ENCODE measurements at places on chromosomes 3 and 15. TPM values are rescaled to one million over a fixed set of nuclear protein-coding genes. Genes with fewer than 3 reads are reported as not detected.

GRCh38 chr3:46495901-46496456 lies 1.8 kb upstream of the RTP3 start:
- no peak for DNase-seq

GRCh38 chr3:119294696-119295671 lies 801 bp downstream of the ARHGAP31 start:
- peak; percentile 31 for DNase-seq

DNA sequence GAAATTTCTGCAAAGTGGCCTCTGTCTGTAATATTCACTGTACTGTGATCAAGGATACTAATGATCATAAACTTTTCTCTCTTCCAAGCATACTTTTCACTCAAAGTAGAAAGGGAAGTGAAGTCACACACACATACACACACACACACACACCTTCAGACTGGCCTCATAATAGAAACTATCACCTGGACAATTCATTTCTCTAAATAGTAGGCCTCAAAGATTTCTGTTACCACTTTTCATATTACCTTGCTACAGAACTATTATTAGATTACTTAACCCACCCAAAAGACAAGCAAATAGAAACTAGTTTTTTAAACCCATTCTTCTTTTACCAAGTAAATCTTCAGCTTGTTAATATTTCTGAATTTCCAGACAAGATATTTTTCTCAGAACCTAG lies 12.2 kb downstream of the CPB1 start:
- DNase-seq = no peak

GRCh38 chr3:16477056-16477455 lies 36.4 kb downstream of the RFTN1 start:
- no peak for DNase-seq

- no peak for DNase-seq
Measured at GRCh38 chr3:184514171-184514490, 47.5 kb upstream of the EPHB3 start.

Gene UCN2
- total RNA-seq = 0.32 TPM

- DNase-seq = no peak
Measured at GRCh38 chr3:173660645-173661299, 263.2 kb downstream of the NLGN1 start.

- DNase-seq = peak; percentile 31
Measured at GRCh38 chr15:92393071-92393979, at the start of gene ST8SIA2. Gene ST8SIA2, plus strand, starts transcription at chr15:92393881. Its CDS starts 184 bp downstream, at chr15:92394065.

Gene ISL2
- total RNA-seq = not detected

Gene PRICKLE2
- total RNA-seq = 3.0 TPM

DNA sequence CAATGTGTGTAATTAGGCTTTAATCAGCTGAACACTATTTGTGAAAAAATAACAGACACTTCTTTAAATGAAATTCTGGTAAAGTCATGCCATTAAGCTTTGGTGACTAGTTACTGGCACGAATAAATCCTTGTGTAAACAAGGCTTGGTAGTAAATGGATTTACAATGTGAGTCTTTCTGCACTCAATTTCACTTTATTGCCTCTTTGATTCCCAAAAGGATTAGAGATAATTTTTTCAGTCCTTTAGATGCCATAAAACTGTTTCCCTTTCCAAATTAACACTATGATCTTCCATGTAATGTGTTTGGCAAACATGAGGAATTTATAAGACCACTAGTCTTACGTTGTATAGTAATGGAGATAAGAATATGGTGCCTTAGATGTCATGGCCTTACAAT lies 339.5 kb upstream of the DNAJC19 start:
- DNase-seq = no peak

Gene ASB14
- total RNA-seq = 10.2 TPM

- no peak for DNase-seq
Measured at GRCh38 chr3:172700256-172700655, 10.6 kb downstream of the NCEH1 start.

- DNase-seq = no peak
Measured at GRCh38 chr3:127751782-127752181, 70.5 kb downstream of the MGLL start.

Gene HES1
- 17.9 TPM for total RNA-seq

DNA sequence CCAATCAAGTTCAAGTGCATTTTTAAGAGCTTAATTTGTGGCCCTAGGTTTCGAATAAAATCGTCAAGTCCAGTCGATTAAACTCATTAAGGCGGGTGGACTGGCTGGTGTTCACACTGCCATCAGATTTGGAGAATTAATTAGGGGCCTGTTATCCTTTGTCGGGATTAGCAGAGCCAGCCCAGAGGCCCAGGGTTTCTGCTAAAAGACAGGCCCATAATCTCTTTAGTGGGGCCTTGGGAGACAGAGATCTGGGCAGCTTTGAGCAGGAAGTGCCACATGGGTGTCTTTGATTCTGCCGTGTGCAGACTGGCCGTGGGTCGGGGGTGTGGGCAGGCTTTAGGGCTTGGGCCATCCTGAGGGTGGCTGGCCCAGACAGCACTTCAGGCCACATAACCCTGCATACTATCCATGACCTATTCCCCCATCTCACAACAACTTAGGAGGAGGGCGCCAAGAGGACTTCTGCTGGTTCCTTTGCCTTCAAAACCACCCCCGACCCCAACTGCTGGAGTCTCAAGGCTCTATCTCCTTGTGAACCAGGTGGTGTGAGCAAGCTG lies 94.7 kb downstream of the PLXNA1 start:
- no peak for DNase-seq

Gene GPR160
- total RNA-seq = 1.1 TPM

DNA sequence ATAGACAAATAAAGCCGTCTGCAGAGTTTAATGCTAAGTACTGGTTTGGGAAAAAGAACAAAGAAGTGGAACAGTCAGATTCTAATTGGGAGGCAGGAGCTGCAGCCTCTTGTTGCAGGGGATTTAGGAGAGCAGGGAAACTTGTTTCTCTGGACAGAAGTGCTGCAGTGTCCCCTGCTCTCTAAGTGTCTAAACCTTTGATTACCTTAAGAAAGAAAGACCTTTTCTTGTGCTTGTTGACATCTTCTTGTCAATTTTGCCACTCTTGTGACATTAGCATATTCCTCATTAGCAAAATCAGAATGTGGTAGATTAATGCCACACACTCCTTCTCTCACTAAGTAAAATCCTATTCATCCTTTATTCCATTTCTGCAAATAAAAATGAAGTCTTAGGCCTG lies 38.8 kb downstream of the TRAT1 start:
- no peak for DNase-seq

GRCh38 chr3:58287354-58287753 lies 18.7 kb upstream of the RPP14 start:
- DNase-seq = no peak

DNA sequence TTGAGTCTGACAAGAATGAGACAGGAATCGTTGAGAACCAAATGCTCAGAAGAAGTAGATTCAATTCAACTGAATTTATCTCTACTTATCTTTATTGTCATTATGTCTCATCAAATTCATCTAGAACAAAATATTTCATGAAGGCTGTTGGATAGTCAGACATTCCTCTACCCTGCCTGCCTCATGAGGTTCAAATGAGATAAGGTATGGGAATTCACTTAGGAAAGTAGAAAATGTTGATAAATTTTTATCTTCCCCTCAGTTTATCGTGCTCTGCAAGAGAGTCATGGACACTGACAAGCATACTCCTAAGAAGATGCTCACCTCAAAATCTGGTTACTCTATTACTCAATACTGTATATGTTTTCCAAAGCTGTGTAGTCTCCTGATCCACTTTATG lies 149.7 kb upstream of the CDIN1 start:
- no peak for DNase-seq

- DNase-seq = peak; percentile 64
Measured at GRCh38 chr3:189780546-189781270, 149.5 kb downstream of the TP63 start.

DNA sequence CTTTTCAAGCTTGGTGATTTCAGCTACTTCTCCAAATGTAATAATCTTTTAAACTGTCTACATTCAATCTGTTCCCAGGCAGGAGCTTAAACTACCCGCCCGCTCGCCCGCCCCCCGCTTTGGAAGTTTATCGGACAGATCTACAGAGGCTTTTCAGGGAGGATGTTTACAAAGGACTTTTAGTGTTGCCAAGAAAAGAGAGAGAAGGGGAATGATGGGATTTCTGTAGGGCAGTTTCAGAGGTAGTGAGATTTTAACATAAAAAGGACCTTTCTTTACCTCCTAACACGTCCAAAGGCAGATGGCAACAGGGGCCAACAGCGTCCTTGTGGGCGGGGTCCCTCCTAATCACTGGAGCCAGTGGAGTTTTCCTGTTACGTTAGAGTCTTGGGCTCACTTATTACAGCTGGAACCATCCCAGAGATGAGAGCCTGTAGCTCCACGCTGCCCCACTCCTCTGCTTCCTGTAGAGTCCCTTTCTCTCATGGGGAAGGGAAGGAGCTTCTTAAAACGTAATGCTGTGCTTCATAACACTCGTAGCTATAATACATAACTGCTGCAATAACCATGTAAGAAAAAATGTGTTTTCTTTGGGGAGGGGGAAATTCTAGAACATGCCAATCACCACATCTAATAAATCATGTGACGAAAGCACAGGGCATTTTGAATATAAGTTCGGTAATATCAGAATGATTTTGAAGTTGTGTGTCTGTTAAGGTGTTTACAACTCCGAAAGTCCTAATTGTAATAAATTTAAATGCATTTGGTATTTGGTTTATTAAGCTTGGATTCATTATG lies 30.9 kb downstream of the HES1 start:
- no peak for DNase-seq

GRCh38 chr3:193869221-193870201 lies 266.4 kb upstream of the HES1 start:
- peak; percentile 46 for DNase-seq

- DNase-seq = no peak
Measured at GRCh38 chr3:182726258-182727142, 66.8 kb upstream of the ATP11B start.

Gene PTX3
- total RNA-seq = 15.4 TPM

DNA sequence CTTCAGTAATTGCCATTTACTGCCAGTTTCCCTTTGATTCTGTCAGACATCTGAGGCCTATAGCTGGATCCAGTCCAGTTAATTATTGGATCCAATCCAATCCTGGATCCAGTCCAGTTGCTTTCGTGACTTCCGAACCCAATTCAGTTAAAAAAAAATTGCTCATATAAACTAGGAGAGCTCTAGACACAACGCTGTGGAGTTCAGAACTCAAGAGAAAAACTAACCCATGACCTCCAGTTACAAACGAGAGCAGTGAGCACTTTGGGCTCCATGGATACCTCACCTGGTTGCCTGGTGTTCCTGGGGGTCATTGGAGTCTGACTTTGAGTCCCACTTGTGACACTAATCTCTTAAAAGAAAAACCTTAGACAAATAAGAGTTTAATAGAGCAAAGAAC lies 269.8 kb downstream of the THSD4 start:
- no peak for DNase-seq

Gene MYD88
- 6.0 TPM for total RNA-seq

- no peak for DNase-seq
Measured at GRCh38 chr3:159624616-159625015, 364.0 kb upstream of the IL12A start.

- DNase-seq = no peak
Measured at GRCh38 chr15:64763021-64763420, 12.4 kb downstream of the RBPMS2 start.

Gene KCNAB1
- total RNA-seq = 0.74 TPM

Gene C3orf22
- not detected for total RNA-seq

Gene ACAD9
- total RNA-seq = 35.4 TPM

DNA sequence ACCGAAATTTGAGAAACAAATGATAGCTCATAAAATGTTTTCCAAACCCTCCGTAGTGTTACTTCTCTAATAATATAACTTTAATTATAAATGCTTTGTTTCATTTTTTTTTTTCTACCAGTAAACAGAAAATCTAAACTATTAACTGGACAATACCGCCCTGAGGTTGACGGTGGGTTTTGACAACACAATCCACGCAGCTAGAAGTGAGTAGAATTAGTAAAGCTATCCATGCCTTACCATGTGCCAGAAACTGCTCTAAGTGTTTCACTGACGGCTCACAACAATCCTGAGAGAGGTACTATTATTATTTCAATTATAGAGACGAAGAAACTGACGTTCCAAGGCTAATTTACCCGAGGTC lies 410 bp downstream of the NDUFAF1 start:
- no peak for DNase-seq

Gene LMAN1L
- total RNA-seq = not detected

GRCh38 chr3:81048058-81048665 lies 713.3 kb downstream of the GBE1 start:
- no peak for DNase-seq

DNA sequence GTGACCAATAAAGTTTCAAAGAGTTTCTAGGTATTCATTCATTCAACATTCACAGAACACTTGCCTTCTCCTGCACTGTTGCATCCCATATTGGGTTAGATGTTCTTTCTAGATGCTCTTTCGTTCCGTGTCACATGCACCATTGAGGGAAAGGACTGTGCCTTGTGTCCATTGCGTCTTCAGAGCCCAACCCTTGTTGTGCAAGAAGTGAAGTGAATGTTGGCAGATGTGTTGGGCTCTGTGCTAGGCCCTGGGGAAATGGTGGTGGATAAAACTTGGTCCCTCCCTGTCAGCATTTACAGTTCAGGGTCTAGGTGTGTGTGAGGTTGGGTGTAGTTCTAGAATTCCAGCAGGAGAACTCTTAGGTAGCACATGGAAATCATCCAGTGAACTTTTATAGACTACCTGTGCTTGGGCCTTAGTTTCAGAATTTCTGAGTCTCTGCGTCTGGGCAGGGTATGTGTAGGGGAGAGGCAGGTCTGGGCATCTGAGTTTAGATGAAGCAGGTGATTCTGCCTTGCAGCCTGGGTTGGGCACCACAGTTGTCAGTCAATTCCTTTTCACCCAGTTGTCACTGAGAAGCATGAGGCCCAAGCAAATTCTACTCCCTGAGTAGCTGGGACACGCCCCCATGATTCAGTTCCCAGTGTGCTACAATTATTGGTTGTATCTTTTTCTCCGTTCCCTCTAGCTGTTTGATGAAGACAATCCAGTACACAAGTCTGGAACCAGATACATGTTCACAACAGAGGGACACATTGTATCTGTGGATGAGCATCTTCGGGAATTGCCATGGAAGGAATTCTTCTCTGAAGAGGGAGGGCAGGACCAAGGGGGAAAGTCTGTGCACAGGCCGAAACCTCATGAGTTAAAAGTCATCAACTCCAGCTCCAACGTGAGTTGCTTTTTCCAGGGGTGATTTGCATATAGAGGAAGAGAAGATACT lies 25.4 kb downstream of the EDEM1 start:
- DNase-seq = no peak

DNA sequence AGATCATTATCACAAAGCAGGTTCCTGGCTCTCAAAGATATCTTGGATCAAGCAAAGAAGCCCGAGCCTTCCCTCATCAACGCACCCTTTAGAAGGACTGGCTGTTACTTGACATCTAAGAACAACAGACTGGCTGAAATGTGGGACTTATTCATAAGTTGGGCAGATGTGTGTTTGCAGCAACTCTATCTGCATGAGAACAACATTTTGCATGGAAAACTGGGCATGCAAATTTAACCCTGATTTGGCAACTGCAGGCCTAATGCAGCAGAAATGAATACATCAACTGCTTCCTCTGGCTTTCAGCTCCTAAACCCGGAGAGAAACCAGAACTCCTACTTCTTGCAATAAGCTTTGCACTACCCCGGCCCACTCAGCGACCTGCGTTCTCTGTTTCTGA lies 35.0 kb upstream of the FOXP1 start:
- DNase-seq = no peak

Gene ENTPD3
- 0.27 TPM for total RNA-seq

- DNase-seq = no peak
Measured at GRCh38 chr3:104461431-104461830, 905.3 kb upstream of the ALCAM start.

- no peak for DNase-seq
Measured at GRCh38 chr3:196339493-196340254, 1.5 kb upstream of the TM4SF19 start.

Measured in psoas muscle (tissue), 8 donors.